ENCODE measurements at places on chromosomes 12 and 14.

DNA sequence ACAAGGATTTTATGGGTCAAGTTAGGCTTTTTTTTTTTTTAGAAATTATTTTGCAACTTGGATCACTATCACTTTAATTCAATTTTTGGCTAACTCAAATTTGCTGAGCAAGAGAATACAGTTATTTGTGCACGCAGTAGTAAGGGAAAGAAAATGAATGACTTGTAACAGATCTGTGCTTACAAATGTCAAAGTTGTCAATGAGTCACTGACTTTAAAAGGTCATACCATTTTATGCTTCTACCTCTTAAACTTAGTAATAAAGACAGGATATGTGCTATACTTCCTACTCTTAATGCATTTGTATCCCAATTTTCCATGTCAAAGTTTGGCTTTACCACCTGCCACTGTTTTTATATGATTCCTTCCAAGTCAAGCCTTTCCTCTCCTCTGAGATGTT, 131.1 kb upstream of the FBXO33 start:
- DNase-seq = no peak

DNA sequence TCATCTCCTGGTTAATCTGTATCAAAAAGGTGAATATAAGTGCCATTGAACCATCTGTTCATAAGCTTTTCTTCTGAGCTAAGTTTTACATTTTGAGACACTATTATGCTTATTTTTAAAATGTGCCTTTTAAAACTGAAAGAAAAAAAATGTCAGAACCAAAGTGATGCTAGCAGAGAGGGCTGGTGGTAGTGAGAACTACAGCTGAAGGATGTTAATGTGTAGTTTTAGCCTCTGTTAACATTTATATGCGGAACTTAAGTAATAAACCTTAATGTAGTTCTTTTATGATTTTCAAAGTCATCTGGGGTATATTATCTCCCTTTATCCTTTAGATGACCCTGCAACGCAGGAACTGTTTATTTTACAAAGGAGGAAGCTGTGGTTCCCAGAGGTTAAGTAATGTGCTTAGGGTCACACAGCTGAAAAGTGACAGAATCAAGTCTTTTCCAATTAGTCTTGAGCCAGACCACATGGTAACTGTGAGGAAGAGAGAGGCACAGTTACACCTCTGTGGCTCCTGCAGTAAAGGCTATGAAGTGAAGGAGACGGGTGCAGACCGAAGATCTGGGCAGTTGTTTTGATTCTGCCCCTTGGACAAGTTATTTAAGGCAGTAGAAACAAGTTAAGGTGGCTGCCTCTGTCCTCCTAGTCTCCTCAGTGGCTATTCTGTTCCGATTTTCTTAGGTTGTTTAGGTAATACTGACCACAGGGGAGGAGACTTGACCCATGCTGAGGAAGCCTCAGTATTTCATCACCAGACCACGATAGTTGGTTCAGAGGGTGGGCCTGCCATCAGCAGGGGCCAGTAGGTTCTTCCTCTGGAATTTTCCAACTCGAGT, 23.9 kb downstream of the GNG2 start:
- no peak for DNase-seq

GRCh38 chr12:52413782-52414345, 7.7 kb upstream of the KRT82 start:
- no peak for DNase-seq

DNA sequence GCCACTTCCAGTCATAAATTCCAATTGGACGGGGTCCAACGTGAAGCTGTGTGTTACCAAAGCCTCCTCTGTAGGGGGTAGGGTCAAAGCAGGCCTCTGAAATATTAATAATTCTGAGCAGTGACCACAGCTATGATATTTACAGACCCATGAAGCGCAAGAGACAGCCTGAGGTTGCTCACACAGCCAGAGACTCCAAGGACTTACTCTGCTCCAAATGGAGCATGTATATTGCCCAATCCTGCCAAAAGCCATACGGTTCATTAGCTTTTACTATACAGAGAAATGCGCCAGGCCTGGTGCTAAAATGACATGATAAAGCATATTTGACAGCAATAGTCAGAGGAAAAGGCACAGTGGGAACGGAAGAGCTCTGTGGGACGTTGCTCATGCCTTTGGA, 151.3 kb downstream of the PAH start:
- DNase-seq = no peak

Measured in HEK293T (cell line).